ENCODE measurements at places on chromosomes 7 and 10.

DNA sequence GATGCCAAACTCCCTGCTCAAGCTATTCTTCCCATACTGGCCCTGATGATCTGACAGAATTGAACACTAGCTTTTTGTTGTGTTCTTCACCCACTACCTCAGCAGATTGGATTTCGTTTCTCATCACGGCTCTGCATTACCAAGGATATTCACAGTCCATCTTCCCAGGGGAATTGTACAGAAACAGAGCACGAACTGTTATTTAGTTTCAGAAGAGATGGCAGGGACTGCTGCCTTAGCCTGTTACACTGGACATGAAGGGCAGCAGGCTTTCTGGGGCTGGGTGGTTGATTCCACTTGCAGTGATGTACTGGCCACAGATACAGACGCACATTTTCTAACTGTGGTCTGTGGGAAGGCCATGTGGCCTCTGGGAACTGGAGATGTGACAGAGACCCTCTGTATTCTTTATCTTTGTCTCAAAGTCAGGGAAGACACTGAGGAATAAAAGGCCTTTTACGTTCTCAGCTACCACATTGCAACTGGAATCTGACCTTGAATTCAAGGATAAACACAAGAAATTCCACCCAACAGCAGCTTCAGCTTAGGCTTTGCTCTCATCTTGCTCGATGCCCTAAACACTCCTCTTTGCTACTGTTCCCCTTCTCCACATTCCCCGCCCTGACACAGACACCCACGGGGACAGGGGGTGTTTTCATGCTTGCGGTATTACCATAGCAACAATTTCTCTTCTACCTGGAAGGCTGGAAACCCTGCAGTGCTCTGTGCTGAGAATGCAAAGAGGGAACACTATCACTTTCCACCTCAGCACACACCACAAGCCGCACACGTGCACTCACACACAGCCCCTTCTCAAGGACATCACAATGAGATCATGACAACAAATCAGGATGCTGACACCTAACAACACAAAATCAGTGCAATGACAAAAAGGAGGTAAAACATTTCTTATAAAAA, 81.7 kb downstream of the RNF216 start:
- no peak for DNase-seq

DNA sequence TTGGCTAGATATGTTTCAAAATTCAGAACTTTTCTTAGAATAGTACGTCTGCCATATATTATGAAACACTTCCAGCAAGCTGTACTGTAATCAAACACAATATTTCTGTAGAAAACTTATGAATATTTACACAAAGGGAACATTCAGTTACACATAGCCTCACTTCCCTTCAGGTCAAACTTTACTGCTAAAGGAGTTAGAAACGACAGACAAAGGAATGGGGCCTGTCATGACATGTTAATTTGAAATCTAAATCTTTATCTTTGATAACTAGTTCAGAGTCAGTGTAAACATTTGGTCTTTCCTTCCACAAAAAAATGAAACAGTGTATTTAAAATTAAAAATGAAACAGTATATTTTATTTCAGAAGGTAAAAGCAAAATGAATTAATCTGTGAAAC, 1.0 kb upstream of the CROT start:
- no peak for DNase-seq

DNA sequence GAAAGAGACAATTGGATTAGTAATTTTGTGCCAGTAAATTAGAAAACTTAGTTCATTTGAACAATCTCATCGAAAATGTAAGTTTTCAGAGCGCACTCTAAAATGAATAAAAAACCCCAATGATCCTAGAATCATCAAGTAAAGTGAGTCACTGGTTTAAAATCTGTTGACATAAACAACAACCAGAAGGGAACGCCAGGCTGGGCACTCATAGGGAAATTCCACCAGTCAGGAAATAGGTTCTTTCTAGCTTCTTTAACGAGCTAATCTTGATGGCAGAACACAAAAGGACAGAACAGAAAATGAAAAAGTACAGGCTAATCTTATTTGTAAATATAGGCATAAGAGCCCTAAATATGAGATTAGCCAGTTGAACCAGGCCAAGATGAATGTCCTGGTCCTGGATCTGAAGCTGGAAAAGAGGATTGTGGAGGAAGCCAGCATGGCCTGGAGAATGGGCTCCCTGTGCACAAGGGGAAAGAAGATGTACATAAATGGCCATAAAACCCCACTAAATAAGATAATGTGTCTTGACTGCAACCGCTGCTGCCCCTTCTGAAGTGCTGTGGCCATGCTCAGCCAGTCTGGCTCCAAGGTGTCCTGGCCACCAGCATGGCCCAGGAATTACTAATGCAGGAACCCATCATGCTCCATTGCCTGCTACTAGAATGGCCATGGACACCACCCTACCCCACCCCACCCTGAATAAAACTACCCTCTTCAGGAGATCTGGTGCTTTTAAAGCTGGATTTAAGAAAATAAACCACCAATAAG, 114.0 kb downstream of the WDFY4 start:
- DNase-seq = no peak

DNA sequence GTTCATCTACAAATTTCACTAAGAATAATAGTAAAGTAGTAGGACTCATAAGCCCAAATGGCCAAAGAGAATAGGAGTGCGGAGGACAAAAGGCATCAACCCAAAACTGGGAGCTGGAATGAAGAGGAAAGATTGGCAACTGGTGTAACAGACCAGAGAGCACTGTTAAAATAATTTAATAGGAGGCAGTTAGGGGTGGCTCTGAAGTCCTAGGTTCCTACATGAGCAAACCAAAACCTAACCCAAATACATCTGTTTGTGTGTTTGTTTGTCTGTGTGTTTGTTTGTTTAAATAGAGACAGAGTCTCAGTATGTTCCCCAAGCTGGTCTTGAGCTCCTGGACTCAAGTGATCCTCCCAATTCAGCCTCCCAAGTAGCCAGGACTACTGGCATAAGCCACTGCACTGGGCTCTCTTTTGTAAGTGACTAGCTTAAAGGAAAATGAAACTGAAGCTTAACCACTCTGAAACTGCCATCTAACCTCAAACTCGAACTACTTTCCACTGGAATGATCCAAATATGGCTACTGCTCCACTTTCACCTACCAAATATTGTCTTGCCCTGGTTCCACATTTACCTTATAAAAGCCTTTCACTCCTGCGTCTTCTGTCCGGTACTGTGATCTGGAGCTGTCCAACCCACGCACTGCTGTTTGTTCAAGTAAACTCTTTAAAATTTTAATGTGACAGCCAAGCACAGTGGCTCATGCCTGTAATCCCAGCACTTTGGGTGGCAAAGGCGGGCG, 94.9 kb downstream of the AKR1D1 start:
- no peak for DNase-seq

- no peak for DNase-seq
Measured at GRCh38 chr7:159057647-159058046, 87.0 kb downstream of the VIPR2 start.

DNA sequence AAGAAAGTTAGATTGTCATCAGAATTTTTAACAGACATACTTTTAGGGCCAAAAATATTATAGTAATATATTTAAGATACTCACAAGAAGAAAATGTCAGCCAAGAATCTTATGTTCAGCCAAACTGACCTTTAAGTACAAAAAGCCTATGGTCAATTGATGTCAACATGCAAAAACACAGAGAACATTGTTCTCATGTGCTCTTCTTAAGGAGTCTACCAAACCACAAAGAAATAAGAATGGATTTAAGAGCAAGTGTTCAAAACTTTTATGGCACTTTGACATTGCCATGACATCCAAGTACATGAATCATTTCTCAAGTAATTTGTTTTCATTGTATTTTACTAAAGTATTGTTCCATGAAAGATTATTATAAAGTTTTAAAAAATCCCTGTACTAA, 180.4 kb downstream of the TMEM26 start:
- no peak for DNase-seq

- no peak for DNase-seq
Measured at GRCh38 chr10:16656895-16657294, 135.2 kb upstream of the C1QL3 start.

DNA sequence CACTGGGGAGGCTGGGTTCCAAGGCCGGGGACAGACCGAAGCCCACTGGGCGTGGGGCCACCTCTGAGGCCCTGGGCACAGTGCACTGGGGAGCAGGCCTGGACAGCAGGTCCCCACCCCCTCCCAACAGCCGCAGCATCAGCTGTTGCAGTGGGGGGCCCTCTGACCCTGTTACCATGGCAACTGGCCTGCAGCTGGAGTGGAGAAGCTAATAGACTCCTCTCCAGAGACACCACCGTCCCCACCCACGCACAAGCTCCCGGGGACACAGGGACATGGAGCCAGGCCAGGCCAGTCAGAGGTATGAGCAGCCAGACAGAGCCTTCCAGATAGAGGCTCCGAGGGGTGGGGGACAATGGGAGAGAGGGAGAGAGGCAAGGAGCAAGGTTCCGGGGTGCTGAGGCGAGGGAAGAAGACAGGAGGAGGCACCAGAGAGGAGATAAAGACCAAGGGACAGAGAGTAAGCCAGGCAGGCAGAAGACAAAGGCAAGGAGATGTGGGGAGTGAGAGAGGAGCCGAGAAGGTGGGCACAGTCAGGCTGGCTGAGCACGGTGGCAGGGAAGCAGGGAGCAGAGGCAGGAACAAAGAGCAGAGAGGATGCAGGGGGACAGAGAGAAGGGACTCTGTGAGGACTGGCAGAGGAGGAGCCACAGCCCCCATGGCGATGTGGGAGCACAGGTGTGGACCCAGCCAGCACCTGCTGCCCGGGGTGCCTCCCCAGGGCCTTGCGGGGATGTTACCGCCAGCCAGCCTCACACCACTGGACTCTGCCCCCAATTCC, 6.7 kb downstream of the KCNH2 start:
- no peak for DNase-seq

DNA sequence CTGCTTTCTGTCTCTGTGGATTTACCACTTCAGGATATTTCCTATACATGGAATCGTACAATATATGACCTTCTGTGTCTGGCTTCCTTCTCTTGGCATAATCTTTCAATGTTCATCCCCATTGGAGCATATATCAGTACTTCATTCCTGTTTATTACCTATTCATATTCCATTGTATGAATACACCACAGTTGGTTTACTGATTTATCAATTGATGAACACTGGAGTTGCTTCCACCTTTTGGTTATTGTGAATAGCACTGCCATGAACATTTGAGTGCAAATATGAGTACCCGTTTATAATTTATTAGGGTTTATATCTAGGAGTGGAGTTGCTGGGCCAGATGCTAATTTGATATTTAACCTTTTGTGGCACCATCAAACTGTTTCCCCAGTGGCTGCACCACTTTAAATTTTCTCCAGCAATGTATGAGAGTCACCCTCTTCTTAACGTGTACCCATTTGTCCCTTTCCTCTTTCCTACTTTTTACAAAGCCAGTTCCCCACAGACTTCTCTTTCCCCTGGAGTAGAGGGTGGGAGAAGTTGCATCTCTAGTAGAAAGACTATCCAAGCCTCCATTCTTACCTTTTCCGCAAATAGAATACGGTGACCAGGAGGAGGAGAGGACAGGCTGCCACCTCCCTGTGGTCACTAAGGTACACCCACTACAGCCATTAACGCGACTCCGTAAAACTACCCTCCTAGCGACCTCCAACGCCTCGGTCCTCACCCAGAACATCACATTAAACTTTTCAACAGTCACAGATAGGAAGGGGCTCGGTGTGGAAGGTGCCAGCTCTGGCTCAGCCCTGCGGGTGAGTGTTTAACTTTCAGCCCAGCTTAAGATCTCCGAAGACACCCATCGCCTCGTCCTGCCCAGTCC, 25.6 kb downstream of the SCD start:
- DNase-seq = no peak

GRCh38 chr7:136555933-136556332, 312.5 kb upstream of the CHRM2 start:
- no peak for DNase-seq

DNA sequence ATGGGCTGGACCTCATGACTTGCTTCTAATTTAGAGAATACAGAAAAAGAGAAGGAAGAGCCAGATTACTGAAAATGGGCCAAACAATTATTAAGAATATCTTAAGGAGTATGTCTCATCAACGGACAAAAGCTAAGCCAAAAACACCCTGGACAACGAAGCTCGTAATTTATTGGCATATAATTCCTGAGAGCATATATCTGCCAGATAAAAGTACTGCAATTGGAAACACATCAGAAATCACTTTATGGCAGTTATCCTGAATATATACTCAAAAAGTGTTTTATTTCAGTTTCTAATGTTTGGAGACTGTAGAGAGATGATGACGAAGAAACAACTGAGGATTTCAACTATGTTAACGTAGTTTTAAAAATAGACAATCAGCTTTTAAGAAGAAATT, 211.8 kb downstream of the CSTF2T start:
- DNase-seq = no peak

DNA sequence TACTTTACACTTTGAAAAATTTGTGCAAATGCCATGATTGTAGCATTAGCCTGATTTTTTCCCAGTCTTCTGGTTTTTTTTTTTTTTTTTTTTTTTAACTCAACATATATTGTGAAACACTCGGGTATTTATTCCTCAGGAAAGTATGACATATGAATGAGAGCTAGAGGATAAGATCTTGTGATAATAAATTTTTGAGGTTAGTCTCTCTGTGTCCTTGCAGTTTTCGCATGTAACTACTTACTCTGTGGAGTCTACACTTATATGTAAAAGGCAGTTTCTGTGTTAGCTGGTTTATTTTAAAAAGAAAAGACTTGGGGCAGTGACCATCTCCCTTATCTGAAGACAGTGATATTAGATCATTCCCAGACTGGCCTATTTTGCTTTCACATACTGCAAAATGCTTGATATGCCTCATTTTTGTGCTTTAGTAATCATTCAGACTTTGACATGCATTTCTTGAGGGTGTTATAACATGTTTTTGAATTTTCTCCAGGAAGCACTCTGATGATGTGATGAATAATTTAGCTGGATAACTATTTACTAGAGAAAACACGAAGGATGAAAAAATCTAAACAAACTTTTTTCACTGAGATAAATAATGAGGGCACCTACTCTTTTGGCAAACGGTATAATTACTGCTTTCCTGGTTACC, 371.0 kb downstream of the NRG3 start:
- no peak for DNase-seq

- no peak for DNase-seq
Measured at GRCh38 chr7:149633976-149634945, 136.7 kb upstream of the ZNF746 start.

- DNase-seq = no peak
Measured at GRCh38 chr7:46616636-46617035, 695.6 kb upstream of the IGFBP3 start.

- no peak for DNase-seq
Measured at GRCh38 chr10:61860964-61861758, 40.3 kb upstream of the ARID5B start.

DNA sequence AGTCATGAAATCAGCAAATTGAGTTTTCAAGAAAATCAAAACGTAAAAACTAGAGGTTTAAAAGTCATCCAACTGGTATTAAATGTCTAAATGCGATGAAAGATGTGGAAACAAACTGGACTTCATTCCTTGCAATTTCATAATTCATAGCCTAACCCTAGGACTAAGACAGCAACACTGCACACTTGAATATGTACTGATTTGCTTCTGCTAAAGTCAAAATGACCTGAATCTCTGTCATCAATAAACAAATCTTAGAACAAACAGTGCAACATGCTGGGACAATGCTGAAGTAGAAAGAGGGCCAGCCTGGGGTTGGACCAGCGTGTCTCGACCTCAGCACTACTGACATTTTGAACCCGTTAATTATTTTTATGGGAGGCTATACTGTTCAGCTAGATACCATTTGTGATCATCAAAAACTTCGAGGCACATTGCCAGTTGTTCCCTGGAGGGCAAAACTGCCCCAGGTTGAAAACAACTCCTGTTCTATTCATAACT, 47.1 kb downstream of the MYOF start:
- no peak for DNase-seq

- DNase-seq = no peak
Measured at GRCh38 chr7:50246551-50246950, 58.0 kb upstream of the IKZF1 start.

GRCh38 chr10:76451911-76452310, 1020.5 kb downstream of the LRMDA start:
- DNase-seq = no peak

Measured in KG1 (cell line).